ENCODE measurements at places on chromosomes 5 and 9.
A peak's percentile ranks its signal among the peaks of the same experiment; 100 is the strongest.

DNA sequence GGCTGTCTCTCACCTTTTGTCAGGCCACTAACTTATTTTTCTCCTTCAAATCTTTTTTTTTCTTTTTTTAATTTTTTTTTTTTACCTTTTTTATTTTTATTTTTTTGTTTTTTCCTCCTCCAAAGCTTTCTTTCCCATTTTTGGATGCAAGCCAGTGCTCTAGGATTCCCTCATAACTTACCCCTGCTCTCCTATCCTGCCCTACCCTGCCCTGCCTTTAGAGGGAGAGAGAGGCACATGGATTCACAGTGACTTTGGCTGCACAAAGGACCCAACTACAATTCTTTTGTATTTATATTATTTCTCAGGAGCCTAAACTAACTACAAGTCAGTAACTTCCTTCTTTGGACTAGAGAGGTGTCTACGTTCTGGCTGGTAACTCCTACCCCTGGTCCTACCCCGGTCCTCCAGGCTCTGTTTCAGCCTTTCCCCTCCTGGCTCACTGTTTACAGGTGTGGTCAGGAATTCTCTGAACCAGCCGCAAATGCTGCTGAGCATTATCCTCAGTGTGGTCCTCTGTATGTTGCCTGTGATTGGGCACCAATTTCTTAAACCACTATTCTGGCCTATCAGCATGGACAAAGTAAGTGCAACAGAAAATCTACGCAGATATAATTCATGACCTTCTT is 8.4 kb upstream of the RUSC2 start:
- ATAC-seq = peak; percentile 76

- peak; percentile 87 for ATAC-seq
Measured at GRCh38 chr5:113250341-113250953, 184.3 kb downstream of the TSSK1B start.

DNA sequence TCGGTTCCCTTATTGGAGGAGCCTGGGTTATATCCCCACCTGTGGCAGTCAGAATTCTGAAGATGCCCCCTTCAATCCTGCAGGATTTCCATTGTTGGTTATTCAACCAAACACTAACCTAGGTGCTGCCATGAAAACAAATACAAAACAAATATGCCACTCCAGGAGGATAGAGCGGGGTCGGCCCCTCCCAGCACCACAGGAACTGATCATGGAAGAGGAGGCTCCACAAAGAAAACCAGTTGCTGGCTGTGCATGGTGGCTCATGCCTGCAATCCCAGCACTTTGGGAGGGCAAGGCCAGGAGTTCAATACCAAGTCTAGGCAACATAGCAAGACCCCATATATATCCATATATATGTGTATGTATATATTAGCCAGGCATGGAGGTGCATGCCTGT is 13.2 kb upstream of the ADGRD2 start:
- ATAC-seq = no peak

DNA sequence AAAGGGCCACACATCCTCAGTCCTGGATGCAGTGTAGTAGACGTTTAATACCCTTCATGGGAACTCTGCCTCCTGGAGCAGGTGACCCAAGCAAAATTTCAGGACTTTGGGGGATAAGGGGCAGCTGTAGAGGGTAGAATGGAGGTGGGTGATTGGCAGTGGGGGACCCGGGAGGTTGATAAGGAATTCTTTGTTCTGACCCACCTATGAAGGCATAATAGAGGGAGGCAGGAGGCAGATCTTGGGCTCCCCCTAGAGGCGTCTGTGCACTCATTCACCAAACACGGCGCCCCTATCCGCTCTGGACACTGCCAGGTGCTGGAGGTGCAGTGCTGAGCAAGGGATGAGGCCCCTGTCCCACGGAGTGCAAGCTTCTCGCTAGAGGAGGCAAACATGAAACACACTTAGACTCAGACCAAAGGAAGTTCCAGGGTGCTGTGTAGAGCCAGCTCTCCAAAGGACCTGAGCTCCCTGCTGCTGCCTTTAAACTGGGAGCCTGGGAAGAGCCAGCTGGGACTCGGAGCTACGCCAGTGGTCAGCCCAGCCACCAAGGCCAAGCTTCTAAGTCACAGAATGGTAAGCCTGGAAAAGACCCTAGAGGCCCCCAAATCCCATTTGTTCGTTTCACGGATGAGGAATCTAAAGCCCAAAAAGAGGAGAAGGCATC is 7.7 kb downstream of the IL17B start:
- ATAC-seq = peak; percentile 48

DNA sequence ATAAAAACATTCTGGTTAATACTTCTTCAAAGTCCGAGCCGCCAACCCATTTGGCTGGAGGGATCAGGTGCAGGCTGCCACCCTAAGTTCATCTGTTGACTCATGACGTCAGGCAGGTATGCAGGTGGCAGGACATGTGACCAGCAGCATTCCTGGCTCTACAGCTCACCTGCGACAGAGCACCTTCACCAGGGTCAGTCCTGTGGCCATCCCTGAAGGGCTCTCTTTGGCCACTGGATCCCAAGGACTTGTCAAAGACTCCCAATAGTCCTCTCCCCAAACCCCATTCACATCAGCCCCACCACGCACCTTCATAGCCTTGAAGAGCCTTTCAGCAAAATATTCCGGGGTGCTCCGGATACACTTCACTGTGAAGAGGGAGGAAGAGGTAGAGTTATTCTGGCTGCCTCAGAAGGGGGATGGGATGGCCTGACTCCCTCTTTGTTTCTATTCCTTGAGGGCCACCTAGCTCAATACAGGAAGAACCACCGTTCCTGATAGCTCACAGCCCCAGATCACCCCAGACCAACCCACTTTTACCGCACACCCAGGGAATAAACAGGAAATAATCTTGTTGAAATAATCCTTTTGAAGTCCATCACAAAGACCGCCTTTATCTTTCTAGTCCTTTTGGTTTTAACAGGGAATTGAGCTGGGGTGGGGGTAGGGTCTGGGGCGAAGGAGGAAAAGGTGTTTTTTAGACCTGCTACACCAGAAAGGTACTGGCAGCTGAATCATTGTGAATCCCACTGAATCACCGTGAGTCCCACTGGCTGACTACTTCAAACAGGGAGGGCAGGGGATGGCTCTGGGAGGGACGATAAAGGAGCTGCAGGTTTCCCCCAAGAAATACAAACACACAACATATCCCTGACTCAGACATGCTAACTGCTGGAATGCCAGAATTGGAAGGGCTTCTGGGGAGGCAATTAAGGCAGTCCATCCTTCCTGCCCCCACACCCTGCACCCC is 26.4 kb downstream of the ANXA6 start:
- ATAC-seq = no peak

DNA sequence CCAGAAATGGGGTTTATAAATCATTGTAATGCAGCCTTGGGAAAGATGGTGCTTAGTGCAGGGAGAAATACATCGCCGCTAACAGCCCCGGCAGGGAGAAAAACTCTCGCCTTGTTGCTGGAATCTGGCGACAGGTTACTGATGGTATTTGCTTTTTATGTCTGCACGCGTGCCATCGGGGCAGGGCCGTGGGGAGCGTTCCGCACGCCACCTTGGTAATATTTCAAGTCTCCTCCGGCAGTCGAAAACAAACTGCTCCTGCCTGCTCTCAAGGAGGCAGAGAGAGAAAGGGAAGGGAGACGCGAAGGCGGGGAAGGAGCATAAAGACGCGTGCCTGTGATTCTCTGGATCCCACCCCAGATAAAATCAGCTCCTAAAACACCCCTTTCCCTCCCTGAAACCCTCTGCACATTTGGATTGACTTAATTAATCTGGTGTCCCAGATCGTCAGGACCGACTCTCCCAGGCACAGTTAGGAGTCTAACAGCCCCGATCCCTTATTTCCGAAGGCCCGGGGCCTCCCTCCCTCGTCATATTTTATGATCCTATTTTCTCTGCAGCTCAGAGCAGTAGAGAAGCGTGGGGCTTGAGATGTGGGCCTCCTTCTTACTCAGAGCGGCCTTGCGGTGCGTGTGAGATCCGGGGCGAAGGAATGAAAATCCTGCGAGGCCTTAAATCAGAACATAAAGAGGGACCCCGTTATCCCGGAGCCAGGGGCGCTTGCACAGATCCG is 47.7 kb downstream of the CFAP77 start:
- ATAC-seq = no peak

GRCh38 chr5:143741421-143741820 is 70.5 kb upstream of the HMHB1 start:
- no peak for ATAC-seq

DNA sequence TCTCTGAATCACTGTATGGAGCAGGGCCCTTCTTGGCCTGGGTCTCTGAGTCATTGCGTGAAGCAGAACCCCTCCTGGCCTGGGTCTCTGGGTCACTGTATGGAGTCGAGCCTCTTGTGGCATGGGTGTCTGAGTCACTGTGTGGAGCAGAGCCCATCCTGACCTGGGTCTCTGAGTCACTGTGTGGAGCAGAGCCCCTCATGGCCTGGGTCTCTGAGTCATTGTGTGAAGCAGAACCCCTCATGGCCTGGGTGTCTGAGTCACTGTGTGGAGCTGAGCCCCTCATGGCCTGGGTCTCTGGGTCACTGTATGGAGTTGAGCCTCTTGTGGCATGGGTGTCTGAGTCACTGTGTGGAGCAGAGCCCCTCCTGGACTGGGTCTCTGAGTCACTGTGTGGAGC is 94.0 kb upstream of the RAPGEF1 start:
- ATAC-seq = no peak

- ATAC-seq = no peak
Measured at GRCh38 chr5:93637697-93638096, 54.7 kb downstream of the NR2F1 start.

DNA sequence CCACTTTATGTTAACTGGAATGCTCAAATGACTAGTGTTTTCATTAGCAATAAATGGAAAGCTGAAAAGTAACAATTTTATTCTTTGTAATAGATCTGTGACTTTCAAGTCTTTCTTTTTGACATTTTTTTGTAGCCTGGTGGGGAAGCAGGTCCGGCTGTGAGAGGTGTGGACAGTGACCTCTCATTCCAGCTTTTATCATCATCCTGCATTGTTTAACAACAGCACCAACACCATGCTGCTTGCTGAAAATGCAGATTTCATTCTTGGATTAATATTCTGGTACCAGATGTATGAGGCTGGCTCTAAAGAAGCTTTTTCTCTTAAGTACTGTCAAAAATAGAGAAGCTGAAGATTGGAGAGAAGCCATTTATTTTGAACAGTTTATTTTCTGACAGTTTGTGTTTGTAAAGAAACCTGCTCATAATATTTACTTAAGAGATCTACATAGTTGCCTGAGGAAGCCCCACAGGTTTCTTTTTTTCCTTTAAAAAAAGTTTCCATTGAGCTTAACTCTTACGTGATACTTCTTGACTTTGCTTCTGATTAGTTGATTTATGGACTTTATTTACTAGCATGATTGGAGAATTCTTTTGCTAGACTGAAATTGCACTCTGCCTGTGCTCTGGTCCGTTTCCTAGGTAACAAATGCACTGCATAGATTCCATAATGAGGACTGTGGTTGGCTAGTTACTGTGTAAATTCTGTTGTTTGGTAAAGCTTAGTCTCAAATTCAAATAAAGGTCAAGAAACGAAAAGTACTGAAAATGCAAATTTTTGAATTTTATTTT is 3.4 kb downstream of the KIAA1958 start:
- ATAC-seq = no peak

GRCh38 chr9:27460226-27461023 is 63.7 kb upstream of the IFNK start:
- ATAC-seq = peak; percentile 61

DNA sequence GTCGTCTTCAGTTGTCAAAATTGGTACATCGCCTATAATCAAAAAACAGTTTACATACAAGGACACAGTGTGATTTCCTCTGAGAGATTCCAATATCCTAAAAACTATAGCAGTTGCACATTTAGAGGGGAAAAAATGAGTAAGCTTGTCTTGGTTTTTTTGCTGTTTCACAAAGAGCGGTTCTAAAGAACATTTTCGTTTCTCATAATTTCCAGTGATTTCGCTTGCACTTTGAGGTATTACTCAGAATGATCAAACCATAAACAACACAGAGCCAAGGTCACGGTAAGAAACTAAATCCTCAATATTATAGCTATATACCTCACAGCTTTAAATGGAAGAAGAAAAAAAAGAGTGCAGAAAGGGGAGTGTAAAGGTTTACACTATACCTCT is 861 bp downstream of the MTX3 start:
- no peak for ATAC-seq

- ATAC-seq = no peak
Measured at GRCh38 chr5:143561219-143561618, 157.7 kb upstream of the NR3C1 start.

DNA sequence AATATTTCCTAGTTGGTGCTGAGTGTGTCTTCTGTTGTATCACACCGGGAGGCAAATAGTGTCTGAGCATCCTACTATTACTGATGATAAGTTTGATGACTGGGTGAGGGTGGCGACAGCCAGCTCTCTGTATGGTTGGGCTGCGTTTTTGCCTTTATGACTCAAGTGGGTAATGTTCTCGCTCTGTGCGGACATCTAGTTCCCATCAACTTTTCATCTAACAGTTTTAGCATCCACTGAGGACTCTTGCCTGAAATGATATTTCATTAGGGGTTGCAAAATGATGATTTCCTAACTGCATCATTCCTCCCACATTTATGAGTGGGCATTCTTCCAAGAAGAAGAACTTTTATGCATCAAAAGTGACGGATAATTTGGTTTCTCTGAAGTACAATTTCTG is 26.5 kb downstream of the HMCN2 start:
- peak; percentile 64 for ATAC-seq

GRCh38 chr5:84125216-84125615 is 259.5 kb downstream of the EDIL3 start:
- no peak for ATAC-seq

DNA sequence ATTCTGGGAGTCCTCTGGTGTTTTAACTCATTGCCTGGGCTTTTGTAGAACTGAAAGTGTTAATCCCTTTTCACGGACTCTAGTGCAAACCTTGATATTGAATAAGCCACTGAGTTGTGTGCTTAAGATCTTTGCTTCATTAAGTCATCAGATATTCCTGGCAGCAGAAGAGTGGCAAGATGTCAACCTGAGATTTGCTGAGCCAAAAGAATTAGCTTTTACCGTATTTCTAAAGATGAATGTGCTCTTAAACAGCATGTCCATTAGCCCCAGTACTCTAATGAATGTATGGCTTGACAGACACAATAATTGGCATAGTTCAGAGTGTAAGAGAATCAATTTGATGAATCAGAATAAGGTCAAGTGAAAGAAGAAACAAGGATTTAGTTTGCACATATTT is 87.2 kb upstream of the CDH6 start:
- ATAC-seq = no peak

DNA sequence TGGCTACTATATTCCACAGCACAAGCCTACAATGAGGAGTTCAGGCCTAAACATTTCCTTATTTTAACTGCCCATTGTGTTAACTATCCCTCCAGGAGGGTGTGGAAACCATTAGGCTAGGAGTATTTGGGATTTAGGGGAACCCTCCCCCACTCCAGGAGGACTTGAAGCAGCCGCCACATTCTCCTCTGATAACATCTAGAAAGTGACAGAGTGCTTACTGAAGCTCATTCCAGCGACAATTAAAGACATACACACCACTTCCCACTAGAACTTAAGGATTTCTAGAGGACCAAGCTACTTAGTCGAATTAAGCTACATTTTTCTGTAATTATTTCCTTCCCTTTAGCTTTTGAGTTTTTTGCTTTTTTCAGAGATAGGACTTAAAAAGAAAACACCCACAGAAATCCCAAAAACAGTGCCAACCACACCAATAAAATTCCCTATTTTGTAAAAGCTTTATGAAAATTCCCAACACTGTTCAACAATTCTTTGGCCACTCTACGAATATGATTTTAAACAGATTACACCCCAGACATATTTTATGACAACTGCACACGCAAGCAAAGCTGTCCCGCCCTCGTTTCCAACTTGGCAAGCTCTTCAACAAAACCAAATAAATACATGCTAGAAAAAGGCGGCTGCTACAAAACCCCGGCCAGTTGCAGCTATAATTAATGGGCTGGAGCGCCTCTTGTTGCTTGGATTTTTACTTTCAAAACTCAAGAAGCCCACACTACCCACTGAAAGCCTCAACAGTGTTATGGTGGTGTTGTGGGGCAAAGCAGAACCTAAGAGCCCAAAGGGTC is 4.5 kb downstream of the ROR2 start:
- peak; percentile 41 for ATAC-seq

Measured in gastroesophageal sphincter (tissue), 4 donors.